ENCODE measurements at places on chromosomes 12 and 14. TPM values are rescaled to one million over a fixed set of nuclear protein-coding genes. Genes with fewer than 3 reads are reported as not detected.

The FIGNL2 gene
- total RNA-seq: 0.33 TPM

The TAS2R10 gene
- total RNA-seq: 0.35 TPM

DNA sequence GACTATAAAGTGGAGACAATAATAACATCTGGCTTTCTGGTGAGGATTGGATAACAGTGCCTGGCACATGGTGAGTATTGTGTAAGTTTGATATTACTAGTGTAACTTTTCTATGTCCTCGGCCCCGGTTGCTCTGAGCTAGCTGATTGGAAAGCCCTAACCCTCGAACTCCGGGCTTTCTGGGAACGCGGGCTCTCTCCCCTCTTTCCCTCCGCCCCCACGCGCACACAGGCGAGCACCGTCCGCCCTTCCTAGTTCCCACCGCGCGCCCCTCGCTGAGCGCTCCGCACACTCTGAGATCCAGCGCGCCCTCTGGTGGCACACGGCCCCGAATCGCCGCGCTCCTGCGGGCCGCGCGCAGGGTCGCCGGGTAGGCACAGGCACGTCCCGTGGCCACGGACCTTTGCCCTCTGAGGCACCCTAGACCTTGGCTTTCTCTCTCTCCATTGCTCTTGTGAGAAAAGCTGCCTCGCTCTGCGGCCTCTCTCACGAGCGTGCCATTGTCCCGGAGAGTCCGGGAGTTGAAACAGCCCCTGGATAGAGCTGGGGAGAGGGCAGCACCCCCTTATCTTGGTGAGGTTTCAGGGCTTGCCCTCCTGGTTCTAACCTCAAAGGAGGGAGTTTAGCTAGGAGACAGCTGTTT lies 23.2 kb upstream of the ESRRB start:
- DNase-seq: peak; percentile 46

DNA sequence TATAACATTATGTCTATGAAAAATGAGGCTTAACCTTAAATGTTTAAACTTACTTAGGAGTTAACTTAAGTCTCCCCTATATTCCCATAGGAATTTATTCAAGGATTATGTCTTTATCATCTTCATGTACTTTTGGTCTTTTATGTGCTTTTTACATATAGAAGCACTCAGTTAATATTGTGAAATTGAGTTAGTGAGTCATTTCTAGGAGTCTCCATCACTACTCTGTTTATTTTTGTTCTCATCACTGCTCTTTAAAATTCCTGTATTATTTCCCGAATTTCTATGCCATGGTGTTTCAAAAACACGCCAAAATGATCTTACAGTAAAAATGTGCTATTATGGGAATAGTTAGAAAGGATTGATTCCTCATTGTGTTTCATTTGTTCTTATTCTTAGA lies 31.6 kb downstream of the TBC1D15 start:
- no peak for DNase-seq

GRCh38 chr12:105977652-105978051 lies 161.1 kb downstream of the NUAK1 start:
- no peak for DNase-seq

Measured in activated CD4-positive, alpha-beta memory T cell treated with anti-CD3 and anti-CD28 coated beads, Interleukin-2, amount 10 ng/mL, durations not matched to agents 7 days and 5 days (primary cell).